ENCODE measurements at places on chromosomes 4 and X.

- no peak for DNase-seq
Measured at GRCh38 chr4:38023347-38024205, 63.4 kb downstream of the PTTG2 start.

- no peak for DNase-seq
Measured at GRCh38 chr4:38004062-38004461, 43.9 kb downstream of the PTTG2 start.

GRCh38 chr4:168496834-168497233, at the start of gene PALLD:
Gene PALLD, plus strand, starts transcription at chr4:168497052.
- DNase-seq: no peak

DNA sequence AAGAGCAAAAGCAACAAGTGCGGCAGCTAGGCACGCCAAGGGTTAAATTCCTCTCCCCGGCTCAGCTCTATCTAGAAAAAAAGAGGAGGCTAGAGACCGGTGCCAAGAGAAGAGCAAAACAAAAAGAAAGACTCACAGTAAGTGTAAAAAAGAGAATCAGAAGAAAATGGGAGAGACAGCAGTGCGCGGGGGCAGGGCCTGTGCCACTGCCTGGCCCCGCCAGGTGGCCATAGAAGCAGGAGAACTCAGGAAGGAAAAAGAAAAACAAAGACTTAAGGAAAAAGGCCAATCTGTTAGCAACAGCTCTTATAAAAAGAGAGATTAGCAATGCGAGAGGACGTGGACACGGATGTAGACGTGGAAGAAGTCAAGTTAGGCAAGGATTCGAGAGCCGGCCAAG, 3.2 kb downstream of the ACOX3 start:
- no peak for DNase-seq

GRCh38 chrX:17744896-17745523, 7.7 kb downstream of the SCML1 start:
- no peak for DNase-seq

DNA sequence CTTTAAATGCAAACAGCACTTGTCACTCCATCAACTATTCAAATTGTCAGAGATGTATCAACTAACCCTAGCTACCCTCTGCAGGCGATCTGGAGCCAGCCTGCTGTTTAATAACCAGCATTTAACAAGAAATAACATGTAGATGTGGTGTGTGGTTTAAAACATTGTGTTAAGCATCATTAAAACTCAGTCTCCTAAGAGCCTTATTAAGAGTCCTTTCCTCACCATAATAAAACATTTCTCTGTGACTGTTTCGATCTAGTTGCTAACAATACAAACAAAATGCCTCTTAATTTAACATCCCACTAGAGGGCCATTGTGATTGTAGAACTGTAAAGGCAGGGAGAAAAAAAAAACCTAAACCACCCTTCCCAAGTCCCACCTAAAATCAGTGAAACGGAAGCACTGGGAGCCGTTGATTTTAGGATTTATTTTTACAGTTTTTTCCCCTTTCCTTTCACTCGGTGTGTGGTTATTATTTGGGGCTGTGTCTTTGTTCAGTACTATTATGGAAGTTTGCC, 708.6 kb downstream of the C4orf33 start:
- DNase-seq: no peak

- no peak for DNase-seq
Measured at GRCh38 chr4:78551420-78552351, at the start of gene ANXA3. Gene ANXA3, plus strand, starts transcription at chr4:78551770. Its CDS starts 2,704 bp downstream, at chr4:78554474.

DNA sequence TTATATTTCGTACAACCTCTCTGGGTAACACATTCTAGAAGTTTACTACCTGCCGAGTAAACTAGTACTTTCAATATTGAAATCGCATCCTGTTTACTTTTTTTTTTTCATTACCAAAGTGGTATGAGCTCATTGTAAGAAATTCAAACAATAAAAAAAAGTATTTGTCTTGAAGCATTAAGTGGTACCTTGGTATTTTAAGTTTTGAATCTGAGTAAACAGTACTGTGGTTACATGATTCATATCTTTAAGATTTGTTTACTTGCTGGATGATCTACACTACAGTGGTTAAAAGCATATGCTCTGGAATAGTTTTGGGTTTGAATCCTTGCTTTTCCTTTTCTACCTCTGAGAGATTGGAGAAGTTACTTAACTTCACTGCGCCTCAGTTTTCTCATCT, 3.8 kb upstream of the MMGT1 start:
- DNase-seq: no peak

GRCh38 chrX:9953396-9953795, 13.8 kb upstream of the CLDN34 start:
- no peak for DNase-seq

DNA sequence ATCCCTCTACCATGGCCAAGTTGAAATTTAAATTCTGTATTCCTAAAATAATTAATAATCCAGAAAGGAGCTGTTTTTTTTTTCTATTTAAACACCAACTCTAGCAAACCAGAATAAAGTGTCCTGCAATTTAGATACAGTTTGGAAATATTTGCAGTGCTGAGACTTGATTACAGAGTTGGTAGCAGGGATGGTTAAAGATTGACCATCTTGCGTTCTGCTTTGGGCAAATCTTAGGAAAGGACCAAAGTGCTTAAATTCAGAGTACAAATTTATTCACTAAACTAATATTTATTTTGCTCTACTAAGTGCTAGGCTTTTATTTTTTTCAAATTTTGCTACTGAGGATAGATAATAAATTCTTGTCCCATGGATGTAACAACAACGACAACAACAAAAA, 180.2 kb upstream of the AADAT start:
- no peak for DNase-seq

DNA sequence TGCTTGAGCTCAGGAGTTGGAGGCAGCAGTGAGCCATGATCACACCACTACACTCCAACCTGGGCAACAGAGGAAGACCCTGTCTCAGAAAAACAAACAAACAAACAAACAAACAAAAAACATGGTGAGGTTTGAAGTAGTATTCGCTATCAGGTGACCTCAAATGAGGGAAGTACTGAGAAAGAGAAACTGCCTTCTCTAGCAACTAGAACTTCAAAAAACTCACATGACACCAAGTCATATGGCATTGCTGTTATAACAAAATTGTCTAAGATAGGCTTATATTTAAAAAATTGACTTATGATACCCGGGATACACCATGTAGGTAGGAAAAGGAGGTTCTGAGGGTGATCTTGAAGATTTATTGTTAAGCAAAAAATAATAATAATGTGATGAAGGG, 10.3 kb downstream of the MPP1 start:
- DNase-seq: no peak

DNA sequence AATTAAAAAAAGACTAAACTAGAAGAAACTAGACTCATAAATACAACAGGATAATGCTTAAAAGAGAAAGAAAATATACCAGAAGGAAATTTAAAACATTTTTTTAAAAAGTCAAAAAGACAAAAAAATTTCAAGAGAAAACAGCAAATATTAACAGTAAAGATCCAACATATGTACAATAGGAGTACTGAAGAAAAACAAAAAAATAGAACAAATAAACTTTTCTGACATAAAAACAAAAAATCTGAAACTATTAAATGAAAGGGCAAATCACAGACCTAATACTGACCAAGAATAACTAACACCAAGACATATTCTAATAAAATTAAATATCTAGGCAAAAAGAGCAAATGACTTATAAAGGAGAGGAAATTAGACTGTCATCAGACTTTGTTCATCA, 11.5 kb downstream of the DNAJB14 start:
- no peak for DNase-seq

DNA sequence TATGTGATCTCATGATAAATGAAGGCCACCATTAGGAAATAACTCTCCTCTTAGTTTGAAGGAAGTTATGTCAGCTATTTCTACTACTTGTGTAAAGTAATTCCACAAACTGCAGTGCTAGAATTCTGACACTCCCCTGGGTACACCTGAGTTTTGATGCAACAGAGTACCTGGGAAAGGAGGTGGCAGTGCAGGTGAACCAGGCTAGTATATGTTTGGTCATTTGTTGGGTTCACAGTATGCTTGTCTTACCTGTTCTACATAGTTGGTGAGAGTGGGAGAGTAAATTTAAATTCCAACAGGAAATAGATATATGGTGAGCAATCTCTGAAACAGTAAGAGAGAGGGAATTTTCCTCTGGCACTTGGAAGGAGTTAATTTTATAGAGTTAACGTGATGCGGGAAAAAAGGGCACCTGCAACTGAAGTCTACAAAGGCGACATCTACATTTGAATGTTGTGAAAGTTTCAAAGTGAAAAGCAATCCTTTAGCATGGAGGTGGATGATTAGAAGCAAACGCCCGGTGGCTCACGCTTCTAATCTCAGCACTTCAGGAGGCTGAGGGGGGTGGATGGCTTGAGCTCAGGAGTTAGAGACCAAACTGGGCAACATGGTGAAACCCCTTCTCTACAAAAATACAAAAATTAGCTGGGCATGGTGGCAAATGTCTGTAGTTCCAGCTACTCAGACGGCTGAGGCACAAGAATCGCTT, 8.3 kb upstream of the SLC10A6 start:
- no peak for DNase-seq

GRCh38 chrX:17291171-17291900, 83.7 kb upstream of the NHS start:
- no peak for DNase-seq

DNA sequence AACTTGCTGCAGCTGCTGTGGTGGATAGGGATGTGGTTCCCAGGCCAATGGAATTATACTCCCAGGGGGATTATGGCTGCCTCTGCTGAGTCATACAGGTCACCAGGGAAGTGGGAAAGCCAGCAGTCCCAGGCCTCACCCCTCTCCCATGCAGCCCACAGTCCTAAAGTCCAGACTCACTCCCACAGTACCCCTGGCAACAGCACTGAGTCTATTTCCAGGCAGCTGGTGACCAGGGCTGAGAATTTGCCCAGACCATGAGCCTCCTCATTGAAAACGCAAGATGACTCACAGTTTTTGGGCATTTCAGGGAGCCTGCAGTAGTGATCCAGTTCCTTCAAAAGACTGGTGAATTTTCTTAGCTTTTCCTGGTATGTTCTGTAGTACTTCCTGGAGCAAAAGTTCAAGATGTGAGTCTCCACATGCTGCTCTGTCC, 137.6 kb downstream of the NPNT start:
- no peak for DNase-seq

- no peak for DNase-seq
Measured at GRCh38 chr4:151922306-151922705, 161.5 kb upstream of the GATB start.

DNA sequence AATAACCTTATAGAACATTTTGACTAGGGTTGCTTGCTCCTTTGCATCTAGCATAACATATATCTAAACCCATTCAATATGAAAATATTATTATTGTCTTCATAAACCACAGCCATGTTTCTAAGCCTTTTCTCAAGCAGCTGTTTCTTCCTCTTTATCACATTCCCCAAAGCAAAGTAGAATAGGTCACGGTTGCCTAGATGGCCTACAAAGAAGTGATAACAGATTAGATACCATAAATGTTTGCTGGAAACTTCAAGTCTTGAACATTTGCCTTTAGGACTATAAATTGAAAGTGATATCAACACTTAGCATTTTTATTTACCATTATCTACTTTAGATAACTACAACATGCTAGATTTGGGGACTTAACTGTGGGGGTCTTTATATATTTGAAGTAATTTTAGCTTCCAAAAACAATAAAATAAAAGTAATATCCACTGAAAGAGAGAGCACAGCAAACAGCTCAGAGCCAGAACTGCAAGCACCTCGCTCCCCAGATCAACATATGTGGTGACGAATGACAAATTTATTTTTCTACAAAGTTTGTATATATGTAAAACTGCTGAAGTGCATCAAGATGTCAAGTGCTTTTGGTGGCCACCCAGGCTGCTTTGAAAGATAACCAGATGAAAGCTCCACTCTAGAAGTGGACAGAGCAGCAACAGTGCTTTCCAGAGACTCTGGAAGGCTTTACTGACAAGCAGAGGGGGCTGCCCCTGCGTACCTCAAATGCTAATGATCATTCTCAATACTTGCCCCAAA, 8.0 kb downstream of the HHIP start:
- DNase-seq: no peak

GRCh38 chr4:150680651-150681050, 98.7 kb downstream of the MAB21L2 start:
- no peak for DNase-seq

DNA sequence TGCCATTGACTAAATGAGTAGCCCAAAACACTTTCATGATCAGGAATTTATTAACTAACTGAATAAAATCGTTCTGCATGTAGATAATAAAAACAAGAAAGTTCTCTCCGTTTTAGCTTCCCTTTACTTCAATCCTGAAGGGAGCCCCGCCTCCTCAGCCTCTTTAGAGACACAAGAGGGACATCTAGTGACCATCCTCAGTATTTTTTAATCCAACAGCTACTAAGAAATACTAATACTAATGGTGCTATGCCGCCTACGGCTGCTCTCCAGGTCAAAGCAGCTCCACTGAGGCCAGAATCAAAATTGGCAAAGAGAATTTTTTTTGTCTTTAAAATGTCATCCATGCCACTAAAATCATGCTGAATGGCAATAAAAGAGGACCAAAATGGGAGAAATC, 3.2 kb upstream of the PCDH19 start:
- no peak for DNase-seq

GRCh38 chrX:66012094-66012534, 27.8 kb downstream of the VSIG4 start:
- no peak for DNase-seq

DNA sequence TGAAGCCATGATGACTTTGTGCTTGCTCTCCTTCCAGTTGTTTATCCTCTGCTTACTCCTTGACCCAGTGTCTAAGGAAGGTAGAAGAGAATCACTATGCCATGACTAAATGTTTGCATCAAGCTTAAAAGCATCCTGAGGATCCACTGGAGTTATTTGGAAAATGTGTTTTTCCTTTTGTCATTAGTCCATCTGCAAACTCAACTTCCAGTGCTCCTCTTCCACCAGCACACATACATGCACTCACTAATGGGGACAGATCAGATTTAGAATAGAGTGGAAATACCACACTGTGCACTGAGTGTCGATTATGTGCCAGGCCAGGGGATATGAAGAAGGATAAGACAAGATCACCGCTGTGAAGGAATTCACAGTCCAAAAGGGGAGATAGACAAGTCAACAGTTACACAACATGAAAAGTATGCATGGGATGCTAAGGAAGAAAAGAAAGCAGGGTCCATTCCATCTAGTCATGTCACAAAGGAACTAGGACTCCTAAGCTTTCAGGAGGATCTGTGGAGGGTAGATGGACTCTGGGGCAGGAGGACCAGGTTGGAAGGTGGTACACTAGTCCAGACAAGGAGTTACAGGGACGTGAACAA, 1.9 kb downstream of the OCIAD2 start:
- DNase-seq: no peak

DNA sequence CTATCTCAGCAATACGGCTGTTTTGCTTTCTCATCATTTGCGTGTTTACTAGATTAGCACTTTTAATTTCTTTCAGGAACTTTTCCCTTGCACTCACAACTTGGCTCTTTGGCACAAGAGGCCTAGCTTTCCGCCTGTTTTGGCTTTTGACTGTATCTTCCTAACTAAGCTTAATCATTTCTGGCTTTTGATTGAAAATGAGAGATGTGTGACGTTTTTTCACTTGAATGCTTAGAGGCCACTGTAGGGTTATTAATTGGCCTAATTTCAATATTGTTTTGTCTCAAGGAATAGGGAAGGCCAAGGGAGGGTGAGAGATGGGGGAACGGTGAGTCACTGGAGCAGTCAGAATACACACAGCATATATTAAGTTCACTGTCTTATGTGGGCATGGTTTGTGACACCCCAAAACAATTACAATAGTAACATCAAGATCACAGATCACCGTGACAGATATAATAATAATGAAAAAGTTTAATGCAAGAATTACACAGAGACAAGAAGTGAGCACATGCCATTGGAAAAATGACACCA, 27.3 kb downstream of the MND1 start:
- DNase-seq: no peak

- DNase-seq: no peak
Measured at GRCh38 chr4:74654230-74654681, 140.1 kb downstream of the BTC start.
